ENCODE measurements at places on chromosomes 7 and 10. TPM values are rescaled to one million over a fixed set of nuclear protein-coding genes. Genes with fewer than 3 reads are reported as not detected.

DNA sequence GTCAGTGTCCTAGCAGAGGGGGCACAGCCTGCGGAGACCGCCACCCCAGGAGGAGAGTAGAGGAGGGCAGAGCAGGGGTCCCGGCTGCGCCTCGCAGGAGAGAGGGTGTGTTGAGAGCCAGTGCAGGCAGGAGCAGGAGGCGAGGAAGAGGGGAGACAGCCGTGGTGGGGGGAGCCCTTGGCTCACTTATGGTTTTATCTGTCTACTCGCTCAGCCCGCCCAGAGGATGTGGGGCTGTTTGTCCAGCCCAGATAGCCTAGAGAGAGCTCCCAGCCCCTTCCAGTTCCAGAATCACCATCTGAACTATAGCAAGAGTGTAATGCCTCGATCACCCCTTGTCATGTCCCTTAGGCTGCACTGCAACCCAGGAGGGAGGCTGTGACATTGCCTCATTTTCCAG lies 26.6 kb downstream of the SLC29A3 start:
- DNase-seq: no peak

The ZCCHC24 gene
- 0.30 TPM for polyA plus RNA-seq

The LEP gene
- not detected for polyA plus RNA-seq

GRCh38 chr7:70539617-70540016 lies 592.3 kb upstream of the GALNT17 start:
- DNase-seq: no peak

GRCh38 chr7:157502701-157503111 lies 165.9 kb downstream of the DNAJB6 start:
- peak; percentile 94 for DNase-seq

DNA sequence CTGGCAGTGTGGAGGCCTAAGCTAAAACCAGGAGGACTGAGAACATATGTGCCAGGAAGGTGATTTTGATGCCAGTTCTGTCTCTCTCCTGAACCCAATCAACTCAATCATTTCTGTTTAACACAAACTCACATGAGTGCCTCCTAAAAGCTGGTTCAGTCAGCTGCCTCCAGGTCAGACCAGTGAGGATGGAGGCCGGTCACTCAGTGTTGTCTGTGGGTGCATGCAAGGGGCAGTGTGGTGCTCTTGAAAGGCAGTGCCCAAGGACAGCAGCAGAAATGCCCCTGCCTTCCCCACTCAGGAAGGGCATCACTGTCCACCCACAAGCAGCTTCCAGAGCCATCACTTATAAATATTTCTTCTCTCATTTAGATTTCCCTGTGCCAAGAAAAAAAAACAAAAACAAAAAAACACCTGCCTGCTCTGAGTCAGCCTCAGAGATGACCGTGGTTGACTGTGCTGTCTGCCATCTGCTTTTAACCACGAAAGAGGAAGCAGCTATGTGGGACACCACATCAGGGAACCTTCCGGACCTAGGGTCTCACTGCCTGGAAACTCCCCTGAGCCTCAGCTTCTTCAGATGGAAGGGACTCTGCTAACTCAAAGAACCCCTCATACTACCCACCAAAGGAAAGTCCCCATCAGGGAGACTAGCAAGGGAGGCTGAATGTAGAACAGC lies 39.1 kb downstream of the VOPP1 start:
- peak; percentile 31 for DNase-seq

The NUTM2A gene
- polyA plus RNA-seq: 0.13 TPM

The ANXA8 gene
- polyA plus RNA-seq: not detected

The OPN1SW gene
- not detected for polyA plus RNA-seq

DNA sequence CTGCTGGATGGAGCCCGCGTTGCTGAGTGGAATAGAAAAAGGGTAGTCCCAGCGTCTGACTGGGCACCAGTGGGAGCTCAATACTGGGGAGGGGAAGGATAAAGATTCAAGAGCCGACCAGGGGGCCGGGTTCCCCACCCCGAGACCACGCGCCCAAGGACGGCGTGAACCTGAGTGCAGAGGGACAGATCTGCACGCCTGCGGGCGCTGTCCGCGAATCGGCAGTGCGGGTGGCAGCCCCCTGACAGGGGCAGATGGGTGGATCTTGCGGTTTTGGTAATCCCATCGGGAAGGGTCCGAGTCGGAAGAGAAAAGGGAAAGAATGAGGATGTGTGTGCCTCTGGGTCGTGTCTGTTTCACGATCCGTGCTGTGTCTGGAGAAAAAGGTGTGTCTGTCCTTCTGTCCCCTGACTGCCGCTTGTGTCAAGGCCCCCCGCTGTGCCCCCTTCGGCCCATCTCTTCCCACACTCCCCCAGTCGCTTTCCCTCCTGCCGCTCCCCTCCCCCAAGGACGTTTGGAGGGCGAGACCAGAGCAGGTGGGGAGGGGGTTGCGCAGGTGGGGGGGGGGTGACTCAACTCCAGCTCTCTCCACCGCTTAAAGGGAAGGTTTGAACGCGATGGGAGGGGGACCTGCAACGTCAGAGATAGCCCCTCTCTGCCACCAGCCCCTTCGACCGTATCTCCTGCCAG lies 734 bp upstream of the VGF start:
- no peak for DNase-seq

- DNase-seq: no peak
Measured at GRCh38 chr7:103658055-103659005, 212.3 kb upstream of the SLC26A5 start.

GRCh38 chr7:45033931-45034290 lies 33.9 kb downstream of the CCM2 start:
- no peak for DNase-seq

The PPP1R17 gene
- polyA plus RNA-seq: not detected

DNA sequence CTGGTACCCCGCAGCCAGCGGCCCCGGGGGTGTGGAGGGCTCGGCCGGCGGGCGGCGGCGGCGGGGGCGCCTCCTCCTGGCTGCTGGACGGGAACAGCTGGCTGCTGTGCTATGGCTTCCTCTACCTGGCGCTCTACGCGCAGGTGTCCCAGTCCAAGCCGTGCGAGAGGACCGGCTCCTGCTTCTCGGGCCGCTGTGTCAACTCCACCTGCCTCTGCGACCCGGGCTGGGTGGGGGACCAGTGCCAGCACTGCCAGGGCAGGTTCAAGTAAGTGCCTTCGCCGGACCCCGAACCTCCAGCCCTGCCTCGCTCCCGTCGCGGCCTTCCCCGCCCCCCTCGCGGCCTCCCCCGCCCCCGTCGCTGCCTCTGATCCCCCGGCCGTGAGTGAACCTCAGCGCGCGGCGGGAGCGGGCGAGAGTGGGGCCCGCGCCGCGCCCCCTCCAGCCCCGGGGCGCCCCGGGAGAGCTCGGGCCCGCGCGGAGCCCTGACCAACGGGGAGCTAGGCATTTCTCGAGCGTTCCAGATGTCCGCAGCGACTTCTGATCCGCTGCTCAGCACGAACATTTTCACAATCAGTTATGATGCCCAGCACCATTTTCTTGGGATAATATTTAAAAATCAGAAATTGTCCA lies 727 bp downstream of the ATRNL1 start:
- DNase-seq: no peak

The CYP3A4 gene
- not detected for polyA plus RNA-seq

DNA sequence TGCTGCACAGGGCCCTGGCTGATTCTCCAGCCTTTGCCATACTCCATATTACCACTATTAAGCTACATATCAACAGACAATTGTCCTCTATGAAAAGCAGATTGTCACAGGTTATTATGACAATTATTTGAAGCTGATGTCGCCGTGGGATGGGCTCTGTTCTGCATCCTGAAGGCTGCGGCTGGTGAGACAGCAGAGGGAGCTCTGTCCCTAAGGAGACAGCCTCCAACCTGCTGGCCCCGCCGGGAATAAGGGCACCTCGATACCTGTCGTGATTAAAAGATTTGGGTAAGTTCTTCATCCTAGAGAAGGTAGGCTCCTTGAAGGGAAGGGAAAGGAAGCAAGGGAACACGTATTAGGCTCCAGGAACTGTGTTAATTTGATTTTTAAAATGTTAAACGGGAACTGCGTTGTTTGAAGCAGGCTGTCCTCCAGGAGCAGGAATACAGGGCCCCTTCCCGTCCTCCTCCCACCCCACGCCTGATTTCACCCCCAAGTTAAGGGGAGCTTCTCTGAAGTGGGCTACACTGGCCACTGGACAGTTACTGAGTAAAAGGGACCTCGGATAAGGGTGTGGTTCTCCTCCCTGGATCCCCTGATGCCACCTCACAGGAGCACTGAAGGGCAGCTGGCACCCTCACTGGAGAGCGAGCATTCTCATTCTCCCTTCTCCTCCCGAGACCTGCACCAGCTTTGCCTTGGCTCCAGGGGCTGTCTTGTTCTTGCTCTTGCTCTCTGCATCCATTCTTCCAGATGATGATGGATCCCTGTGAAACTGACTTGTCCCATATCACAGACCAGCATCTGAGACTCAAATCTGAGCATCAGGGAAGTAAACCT lies 11.8 kb upstream of the TIAL1 start:
- peak; percentile 14 for DNase-seq

The SHTN1 gene
- 0.07 TPM for polyA plus RNA-seq

The RNLS gene
- 4.0 TPM for polyA plus RNA-seq

The IGFBP1 gene
- not detected for polyA plus RNA-seq

DNA sequence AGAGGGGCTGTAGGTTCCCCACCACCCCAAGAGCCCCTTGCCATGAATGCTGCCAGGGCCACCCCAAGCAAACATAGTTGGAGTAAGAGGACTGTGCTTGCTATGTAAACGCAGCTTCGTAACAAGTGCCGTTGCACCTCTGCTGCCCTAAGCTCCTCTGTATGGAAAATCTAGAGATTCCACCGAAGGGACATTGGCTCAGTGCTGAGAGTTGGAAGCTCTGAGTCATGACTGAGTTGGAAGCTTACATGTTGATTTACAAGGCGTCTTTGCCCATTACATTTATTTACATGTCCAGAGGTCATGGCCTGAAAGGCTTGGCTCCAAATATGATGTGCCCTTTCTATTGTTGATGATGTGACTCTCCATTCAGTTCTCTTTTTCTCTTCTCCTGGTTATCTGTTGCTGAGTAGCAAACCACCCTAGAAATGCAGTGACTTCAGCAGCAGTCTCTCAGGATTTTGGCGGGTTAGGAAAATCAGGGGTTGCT lies 233.1 kb upstream of the TCF7L2 start:
- no peak for DNase-seq

GRCh38 chr7:18647582-18647981 lies 152.0 kb downstream of the HDAC9 start:
- DNase-seq: no peak

GRCh38 chr10:71830726-71831125 lies 20.3 kb downstream of the PSAP start:
- DNase-seq: no peak

The CDNF gene
- polyA plus RNA-seq: 5.3 TPM

DNA sequence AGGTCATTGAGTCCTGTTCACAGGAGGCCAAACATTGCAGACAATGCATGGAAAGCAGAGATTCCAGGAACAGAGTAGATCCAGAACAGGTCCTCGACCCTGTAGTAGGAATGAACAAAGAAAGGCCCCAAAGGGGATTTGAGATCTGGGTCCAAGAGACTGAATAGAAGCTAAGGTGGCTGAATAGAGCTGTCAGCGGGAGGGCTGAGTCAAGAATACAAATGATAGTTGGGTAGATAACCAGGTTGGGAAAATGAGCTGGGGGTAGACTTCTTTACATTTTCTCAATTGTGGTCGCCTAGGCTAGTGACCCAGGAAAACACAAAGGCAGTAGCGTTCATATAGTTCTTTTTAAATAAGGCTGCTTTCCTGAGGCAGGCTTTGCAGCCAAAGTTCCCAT lies 103.4 kb upstream of the ELMO1 start:
- DNase-seq: no peak

- DNase-seq: no peak
Measured at GRCh38 chr7:44767134-44767911, 18.7 kb downstream of the ZMIZ2 start.

DNA sequence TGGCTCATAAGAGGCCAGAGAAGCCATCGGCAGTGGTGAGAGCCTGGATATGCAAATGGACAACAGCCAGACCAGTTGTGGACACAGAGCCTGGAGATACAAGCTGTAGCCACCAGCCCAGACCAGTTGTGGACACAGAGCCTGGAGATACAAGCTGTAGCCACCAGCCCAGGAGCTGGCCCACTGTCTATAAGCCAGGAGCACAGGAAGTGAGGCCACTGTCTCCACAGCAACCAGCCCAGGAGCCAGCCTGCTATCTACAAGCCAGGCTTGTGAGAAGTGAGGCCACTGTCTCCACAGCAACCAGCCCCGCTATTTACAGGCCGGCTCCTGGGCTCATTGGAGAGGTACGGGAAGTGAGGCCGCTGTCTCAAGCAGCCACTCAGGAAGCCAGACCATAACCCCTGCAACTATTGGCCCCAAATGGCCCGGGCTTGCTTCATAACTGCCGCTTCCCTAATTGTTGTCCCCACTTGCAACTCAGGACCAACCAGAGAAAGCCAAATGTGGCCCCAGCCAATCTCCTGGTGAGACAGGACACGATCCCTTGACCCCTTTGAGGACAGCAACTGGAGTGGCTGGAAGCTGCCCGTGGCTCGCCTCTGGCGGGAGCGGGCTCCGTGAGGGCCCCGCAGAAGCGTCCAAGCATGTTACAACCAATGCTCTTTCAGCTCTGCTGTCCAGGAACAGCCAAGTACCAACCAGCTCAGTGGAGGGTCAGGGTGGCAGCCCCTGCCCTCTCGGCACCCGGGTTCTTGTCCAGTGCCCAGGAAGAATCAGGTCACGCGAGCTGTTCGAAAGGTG lies 44.1 kb upstream of the CNPY1 start:
- no peak for DNase-seq

GRCh38 chr10:34151481-34151880 lies 663.6 kb downstream of the PARD3 start:
- DNase-seq: no peak

GRCh38 chr10:119452396-119452795 lies 90.1 kb downstream of the RGS10 start:
- DNase-seq: no peak

GRCh38 chr7:123711832-123712293 lies 36.9 kb downstream of the WASL start:
- DNase-seq: no peak

DNA sequence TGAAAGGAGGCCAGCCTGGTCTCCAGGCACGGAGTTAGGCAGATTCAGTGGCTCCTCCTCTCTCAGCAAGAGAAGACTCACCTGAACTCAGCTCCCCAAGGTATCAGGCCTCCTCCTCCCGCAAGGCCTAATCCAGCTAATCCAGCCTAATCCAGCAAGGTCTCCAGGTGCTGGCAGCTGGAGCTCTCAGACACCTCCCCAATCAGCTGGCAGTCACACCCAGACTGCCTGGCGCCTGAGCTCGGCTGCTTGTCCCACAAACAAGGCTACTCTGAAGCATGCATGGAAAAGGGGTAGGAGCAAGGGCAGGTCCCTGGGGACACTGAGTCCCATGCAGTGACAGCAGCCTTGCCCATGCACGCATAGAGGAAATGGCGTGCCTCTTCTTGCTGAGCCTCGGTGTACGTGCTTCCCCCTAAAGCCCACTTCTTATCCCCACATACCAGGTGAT lies 3.3 kb upstream of the OPN4 start:
- DNase-seq: no peak

GRCh38 chr10:115604627-115605026 lies 511.5 kb downstream of the ATRNL1 start:
- DNase-seq: no peak

The SORCS1 gene
- polyA plus RNA-seq: not detected

All from naive thymus-derived CD4-positive, alpha-beta T cell (primary cell).